ENCODE measurements at places on chromosomes 12 and 14.

DNA sequence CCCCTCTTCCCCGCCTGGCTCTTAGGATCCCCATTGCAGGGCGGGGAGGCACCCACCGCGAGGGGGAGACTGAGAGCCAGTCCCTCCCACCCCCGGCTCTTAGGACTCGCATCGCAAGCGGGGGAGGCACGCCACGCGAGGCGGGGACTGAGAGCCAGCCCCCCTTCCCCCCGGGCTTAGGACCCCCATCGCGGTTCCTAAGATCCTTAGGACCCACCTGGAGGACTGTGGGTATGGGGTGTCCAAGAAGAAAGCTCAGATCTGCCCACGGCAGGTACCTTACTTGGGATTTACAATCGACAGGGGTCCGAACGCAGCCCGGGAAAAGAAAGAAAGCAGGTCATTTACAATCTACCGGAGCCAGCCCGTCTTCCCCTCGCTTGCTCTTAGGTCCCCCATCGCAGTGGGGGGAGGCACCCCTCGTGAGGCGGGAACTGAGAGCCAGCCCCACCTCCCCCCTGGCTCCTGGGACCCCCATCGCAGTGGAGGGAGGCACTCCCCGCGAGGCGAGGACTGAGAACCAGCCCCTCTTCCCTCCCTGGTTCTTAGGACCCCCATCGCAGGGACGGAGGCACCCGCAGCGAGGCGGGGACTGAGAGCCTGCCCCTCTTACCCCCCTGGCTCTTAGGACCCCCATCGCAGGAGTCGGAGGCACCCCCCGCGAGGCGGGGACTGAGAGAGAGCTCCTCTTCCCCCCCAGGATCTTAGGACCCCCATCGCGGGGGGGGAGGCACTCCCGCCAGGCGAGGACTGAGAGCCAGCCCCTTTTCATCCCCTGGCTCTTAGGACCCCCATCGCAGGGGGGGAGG lies 43.7 kb downstream of the DDX11 start:
- no peak for DNase-seq

DNA sequence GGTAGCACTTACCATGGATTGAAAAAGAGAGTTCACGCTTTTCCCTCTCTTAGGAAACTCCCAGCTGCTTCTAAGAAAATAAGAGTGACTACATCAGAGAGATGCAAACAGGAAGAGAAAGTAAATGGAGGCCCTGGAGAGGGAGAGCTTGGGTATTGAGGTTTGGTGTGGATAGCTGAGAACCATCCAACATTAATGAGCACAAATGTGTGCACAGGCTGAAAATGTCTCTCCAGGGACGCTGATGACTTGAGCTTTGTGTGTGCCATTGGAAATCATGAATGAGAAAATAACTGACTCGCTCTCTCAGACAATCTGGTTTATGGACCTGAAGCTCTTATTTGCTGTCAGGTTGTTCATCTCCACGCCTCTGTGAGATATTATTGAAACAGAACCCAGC lies 318.8 kb downstream of the NRXN3 start:
- DNase-seq = no peak

DNA sequence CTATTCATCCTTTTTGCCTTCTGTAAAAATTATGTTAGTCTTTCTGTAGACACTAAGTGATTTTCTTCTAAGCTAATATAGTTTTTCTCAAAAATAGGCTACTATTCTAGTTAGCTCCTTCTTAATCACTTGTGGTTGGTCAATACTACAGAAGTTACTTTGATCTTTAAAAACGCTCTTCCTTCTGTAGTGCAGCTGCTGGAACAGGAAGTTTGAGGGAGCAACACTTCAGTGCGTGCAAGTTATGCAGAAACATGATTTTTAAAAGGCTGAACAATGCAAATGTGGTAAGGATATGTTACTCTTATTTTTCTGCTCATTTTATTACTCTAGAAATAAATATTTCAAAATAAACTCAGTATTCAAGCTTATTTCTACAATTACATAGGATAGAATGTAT lies 11.1 kb upstream of the RERGL start:
- DNase-seq = no peak

GRCh38 chr12:14961466-14962152 lies at the start of gene ARHGDIB:
TSS of gene ARHGDIB (minus strand) at chr12:14961601. CDS start at chr12:14950712, 10,889 bp downstream.
- DNase-seq = peak; percentile 97

GRCh38 chr12:1471224-1471623 lies 123.2 kb downstream of the FBXL14 start:
- DNase-seq = no peak

DNA sequence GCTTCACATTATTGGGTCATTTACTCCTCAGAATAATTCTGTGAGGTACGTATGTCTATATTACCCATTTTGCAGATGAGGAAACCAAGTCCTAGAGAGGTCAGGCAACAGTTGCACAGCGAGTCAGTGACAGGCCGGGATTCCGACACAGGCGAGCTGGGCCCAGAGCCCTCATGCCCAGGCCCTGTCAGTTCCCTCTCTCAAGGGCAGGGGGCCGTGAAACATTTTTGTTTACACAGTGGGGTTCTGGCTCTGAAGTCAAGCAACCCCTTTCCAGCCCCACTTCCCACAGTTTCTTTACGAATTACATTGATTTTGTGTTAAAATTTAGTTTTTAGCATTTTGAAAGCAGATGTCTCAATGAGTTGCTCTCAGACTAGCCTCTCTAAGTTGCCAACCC lies 46.7 kb downstream of the ESRRB start:
- DNase-seq = no peak

DNA sequence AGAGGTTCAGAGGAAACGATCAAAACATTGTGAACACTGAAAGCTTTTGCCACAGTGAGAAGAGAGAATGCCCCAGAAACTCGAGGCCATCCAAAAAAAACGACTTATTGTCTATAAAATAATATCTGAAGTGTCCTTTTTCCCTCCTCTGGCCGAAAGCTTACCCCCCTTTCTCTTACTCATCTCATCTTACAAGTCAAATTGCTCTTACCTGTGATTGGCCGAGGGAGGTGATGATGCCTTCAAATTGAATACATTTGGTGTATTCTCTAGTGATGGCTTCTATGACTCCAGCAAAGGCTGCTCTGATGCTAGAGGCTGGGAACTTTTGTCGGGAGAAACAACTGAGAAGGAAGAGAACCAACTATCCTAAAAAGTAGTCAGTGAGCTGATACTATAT lies 90.7 kb downstream of the PTCSC3 start:
- no peak for DNase-seq

GRCh38 chr12:124276337-124276736 lies 18.6 kb upstream of the RFLNA start:
- DNase-seq = no peak

DNA sequence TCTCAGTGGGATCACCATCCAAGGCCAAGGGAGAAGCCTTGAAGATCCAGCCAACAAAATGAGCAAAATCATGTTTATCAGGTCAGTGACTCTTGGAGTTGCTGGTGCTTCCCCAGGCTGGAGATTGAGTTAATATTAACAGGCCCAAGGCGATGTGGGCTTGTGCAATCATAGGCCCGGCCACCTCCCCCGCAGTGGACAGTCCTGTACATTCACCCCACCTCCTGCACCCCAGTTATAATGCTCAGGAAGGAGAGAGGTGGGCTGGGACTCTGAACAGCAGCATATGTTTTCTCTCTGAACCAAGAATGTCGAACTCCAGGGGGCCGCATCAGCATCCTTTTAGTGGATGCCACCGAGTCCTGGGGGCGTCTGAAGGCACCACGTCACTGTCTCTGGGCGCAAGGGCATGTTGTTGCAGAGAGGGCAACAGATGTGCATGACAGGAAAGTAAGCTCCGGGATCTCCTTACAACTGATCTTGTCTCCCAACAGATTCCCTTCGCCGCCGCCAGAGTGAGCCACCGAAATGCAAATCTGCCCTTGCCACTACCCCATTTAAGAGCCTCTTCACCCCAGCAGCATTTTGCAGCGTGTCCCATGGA lies 32.2 kb upstream of the SERPINA6 start:
- no peak for DNase-seq

- no peak for DNase-seq
These were observed 55.4 kb downstream of the FBXO33 start for GRCh38 chr14:39376667-39377403.

GRCh38 chr12:89363084-89363483 lies 10.8 kb upstream of the DUSP6 start:
- DNase-seq = no peak

- no peak for DNase-seq
These were observed 2.4 kb downstream of the MYL2 start for GRCh38 chr12:110917961-110918360.

DNA sequence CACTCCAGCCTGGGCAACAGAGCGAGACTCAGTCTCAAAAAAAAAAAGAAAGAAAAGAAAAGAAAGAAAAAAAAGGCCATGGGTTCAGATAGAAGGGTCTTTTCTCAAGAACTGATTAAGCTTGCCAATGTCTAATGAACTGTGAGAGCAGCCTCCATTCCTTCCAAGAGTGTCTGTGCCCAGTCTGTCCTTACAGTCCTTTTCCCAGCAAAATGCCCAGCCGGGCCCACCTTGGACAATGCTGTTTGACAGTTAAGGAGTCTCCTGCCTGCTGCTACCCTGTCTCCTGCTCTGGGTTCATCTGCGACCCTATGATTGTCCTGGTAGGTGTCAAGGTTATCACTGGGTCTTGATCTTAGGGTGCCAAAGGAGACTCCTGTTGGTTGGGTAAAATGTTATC lies 21.4 kb downstream of the SYNE3 start:
- no peak for DNase-seq

DNA sequence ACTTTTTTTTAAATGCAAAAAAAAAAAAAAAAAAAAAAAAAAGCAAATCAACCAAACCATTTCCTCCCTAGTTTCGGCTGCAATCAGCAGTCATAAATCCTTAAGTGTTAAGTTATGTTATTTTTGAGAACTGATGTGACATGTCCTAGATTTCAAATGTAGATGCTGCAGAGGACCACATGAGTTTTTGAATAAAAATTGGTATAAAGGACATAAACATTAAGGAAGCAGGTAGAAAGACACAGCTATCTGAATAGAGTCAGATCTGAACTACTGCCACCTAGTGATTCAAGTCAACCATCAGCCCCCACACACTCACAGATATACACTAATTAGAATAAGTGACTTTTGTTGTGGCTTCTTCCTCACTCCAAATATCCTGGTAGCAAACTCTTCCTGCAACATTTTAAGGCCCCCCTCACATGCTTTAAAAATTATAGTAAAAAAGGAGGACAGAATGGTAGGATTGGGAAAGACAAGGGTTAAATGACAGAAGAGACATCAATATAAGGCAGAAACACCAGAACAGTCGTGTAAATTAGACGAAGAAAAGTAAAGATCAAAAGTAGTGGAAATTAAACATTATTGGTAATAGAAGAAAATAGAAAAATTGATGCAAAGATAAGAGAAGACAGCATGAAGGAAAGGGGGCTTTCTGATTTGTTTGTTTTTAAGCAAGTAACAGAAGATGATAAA lies 394.5 kb upstream of the ATP2B1 start:
- no peak for DNase-seq

DNA sequence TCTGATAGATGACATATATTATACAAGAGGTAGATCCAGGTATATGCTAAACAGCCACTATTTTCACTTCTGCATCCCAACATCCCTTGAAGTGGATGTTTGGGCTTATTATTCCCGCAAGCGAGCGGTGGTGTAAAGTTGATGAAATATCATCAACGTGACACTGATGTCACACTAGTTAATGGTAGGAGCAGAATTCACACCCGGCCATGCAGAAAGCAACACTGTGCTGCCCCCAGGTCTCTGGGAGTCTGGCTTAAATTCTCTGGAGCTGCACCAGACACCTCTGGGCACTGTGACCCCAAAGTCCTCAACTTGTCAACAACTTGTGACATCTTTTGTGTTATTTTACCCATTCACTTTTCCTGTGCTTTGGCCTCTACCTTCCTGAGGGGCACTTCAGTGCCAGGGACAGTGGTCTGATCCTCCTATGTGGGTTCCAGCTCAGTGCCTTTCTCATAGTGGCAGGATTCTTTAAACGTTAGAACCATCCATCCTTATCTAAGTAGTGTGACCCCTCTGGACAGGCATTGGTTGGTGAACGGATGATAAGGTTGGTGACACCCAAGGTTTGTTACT lies 952 bp downstream of the DRAM1 start:
- no peak for DNase-seq

DNA sequence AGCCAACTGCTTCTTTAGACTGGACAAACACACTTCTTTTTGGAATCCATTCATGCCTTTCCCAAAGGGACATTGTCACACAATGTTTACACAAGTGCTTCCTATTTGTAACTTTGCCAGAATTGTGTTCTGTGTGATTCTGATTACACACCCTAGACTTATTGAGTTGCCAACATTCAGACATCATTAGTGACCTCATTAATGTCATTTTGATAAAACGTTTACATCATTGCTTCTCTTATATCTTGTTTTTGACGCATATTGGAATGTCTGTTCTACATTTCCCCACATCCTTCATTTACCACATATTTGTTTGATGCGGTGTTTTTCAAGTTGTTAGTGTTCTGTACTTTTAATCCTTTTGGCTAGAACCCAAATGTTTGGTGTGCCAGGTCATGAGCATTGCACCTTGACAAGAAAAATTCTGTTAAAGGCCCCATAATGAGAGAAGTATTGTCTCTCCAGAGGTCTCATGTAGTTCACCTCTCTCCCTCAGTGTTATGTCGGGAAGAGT lies 305.5 kb downstream of the AEBP2 start:
- DNase-seq = no peak

- DNase-seq = no peak
These were observed 3.0 kb upstream of the ZDHHC22 start for GRCh38 chr14:77144412-77145115.

- DNase-seq = no peak
These were observed 58.4 kb upstream of the BDKRB2 start for GRCh38 chr14:96146131-96146771.

DNA sequence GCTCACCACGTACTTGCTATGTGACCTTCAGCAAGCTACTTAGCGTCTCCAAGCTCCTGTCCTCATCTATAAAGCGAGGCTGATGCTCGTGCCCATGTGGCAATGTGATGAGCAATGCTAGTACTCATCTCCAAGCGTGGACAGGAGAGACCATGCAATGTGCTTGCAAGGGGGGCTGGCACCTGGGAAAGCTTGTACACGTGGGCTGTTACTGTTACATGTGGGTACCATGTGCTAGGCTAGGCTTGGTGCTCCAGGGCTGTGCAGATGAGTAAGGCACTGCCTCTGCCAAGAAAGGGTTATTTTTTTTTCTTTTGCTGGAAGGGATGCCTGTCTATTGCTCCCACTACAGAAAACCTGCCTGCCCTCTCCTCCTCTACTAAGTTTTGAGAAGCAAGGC lies 46.6 kb downstream of the TSPAN11 start:
- DNase-seq = no peak

DNA sequence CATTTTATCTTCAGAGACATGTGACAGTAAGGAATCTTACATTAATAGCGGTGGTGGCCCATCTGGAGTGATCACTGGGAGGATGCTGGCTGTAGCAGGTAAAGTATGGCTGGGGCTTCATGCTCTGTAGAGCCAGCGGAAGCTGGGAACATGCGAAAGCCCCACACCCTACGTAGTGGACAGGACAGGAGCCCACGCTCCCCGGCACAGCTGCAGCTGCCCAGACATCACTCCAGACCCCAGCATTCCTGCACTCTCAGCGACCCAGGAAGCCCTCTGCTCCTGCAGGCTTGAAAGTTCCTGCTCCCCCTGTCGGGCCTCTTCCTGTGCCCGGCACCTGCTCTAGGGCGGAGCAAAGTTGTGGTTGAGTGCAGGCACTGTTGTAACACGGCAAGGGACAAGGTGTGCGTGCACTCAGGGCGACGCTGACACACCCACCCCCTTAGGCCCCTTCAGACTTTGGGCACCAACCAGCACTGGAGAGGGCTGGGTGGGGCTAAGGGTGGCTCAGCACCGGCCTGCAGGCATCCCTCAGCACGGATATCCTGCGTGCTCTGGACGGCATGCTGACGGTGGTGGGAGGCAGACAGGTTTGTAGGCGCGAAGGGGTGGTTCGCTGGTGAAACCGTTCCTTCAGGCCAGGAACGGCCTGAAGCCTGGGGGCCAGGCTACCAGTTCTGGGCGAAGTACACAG lies 568.3 kb downstream of the FSCB start:
- no peak for DNase-seq

- no peak for DNase-seq
These were observed 70.3 kb upstream of the CHST11 start for GRCh38 chr12:104386461-104386860.
